ENCODE measurements at places on chromosomes 12 and 14.

DNA sequence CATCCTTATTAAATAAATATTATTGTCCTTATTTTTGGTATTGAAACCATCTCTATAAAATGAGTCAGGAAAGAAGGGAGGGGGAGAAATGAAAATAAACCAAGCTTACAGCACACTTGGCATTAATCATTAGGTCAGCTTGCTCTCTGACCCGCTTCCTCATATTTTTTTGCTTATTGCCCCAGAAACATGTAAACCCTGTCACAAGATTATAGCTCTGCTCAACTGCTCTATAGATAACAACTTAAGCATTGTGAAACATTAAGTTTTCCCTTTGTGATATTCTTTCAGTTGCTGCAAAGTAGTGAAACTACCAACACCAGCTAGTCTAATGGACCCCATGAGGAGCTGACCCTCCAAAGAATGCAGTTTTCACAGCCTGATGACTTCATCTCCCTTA lies 819.5 kb downstream of the SLC16A7 start:
- DNase-seq = no peak

DNA sequence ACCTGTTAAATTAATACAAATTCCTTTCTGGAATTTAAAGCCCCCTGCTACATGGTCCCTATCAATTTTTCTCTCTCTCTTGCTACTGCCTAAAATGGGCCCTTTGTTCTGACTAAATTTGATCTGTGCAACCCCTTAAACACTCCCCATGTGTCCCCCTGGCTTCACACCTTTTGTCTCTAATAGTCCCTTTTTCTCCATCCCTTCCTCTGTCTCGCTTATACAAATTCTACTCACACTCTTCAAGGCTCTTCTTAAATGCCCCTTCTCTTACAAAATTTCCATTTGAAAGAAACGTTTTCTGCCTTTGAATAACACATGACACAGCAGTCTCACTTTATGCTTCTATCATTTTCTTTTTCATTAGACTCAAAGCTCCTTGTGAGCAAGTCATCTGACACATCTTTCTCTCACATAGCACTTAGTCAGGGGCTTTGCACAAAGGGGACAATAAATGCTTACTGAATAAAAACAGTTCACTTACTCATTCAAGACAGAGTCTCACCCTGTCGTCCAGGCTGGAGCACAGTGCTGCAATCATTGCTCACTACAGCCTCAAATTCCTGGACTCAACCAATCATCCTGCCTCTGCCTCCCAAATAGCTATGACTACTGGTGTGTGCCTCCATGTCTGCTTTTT lies 41.5 kb upstream of the NR2C1 start:
- no peak for DNase-seq

GRCh38 chr12:42260518-42260917 lies 22.5 kb upstream of the YAF2 start:
- DNase-seq = no peak

GRCh38 chr14:23364164-23365035 lies 572 bp downstream of the EFS start:
- peak; percentile 93 for DNase-seq

Measured in lower leg skin (tissue), 4 donors.